ENCODE measurements at places on chromosomes 2 and 18.

DNA sequence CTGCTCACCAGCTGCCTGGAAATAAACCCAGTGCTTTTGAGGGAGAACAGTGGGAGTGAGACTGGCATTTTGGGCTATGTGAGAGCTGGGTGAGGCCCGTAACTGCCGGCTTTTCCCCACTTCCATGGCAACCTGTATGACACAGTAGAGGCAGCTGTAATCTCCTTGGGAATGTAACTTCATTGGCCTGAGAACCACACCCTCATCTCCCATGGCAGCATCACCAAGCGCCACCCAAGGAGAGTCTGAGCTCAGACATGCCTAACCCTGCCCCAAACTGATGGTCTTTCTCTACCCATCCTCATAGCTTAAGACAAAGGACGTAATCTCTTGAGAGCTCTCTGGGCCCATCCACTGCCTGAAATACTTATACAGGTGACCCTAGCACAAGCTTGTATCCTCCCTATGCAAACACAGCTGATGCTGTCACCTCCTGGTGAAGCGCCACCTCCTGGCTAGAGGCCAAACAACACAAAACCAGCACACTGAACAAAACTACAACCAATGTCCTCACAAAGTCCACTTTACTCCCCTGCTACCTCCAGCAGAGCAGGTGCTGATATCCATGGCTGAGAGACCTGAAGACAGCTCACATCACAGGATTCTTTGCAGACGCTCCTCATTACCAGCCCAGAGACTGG lies 763.4 kb upstream of the NRXN1 start:
- DNase-seq = no peak

DNA sequence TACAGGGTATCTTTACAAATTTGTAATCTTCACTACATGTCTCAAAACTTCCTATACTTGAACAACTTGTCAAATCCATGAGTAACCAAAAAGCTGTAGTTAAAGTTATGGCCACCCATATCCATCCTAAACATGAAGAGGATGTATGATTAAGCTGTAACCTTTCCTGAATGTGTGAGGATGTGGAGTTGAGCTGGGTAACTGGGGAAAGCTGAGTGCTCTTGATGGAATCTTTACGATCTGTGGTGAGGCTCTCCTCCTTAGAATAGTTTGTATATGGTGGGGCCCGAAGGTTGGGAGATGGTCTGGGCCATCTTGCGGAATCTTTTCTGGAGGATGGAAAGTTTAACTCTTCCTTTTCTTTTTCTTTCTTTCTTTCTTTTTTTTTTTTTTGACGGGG lies 29.4 kb downstream of the DPP4 start:
- DNase-seq = no peak

DNA sequence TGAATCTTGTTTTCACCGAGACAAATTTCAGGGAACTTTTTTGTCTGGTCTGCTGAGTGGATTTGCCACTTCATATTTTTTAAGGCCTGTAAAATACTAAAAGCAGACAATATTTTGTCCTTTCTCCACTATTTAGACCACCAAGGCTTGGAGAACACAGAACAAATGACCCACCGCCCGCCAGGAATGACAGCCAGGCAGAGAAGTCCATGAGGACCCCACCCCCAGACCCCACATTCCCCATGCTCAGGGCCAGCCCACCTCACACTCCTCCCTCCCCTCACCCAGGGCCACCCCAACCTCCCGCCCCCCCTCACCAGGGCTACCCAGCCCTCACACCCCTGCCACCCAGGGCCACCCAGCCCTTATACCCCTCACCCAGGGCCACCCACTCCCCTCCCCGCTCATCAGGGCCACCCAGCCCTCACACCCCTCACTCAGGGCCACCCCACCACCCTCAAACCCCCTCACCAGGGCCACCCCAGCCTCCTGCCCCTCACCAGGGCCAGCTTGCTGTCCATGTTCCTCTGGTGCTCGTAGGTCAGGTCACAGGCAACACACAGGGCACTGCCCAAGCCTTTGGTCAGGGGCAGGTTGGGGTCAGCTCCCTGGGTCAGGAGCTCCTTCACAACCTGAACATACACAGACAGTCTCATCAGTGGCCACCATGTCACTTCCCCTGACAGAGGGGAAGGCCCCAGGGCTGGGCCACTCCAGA lies 50.6 kb downstream of the ANKMY1 start:
- no peak for DNase-seq

- no peak for DNase-seq
Observed at GRCh38 chr2:36438449-36438977, 82.9 kb downstream of the CRIM1 start.

DNA sequence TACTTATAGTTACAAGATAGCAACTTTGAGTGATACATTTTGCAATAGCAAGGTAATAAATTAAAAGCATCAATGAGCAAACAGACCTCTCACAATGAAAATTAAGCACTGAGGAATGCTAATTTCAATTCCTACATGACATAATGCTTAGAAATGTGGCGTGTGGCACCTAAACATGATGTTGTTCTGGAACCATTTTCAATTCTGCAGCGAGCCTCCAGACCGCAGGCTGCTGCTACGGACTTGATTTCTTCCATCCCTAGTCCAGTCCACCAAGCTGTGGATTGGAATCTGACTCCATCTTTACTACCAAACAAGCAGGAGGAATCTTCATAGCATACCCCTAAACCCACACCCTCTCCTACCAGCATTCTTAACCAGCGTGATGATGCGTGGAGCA lies 58.7 kb upstream of the ZNF397 start:
- DNase-seq = no peak

DNA sequence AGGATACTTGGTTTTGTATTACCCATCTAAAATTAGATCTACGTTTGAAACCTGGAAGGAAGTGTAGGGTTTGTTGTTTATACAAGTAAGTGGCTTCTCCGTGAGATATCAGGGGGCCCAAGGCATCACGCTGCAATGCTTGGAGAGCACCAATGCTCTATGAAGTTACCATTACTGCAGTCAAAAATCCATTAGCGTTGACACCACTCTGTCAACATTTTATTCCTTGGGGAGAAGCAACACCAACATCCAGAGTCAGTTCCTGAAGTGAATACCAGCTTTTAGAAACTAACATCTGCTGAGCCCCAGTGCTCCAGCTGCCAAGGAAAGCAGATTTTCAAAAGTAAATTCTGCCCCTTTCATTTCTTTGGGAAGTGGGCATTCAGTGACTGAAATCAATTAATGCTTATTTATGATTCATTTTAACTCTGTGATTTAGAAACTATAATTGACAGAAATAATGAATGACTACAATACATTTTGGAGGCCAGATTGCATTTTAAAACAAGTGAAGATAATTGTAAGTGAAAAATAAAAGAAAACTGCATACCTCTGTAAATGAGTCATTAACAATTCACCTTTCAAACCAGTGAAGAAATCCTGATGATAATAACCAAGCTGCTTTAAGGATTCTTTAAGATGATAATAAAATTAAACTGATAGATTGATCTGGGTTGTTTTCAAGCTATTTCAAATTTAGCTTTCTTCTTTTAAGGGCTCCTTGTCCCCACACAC lies 30.5 kb downstream of the LRP1B start:
- DNase-seq = no peak

- no peak for DNase-seq
Observed at GRCh38 chr2:207920721-207921120, 104.6 kb downstream of the PLEKHM3 start.

- DNase-seq = no peak
Observed at GRCh38 chr18:45316127-45316526, 299.1 kb upstream of the SLC14A2 start.

- DNase-seq = no peak
Observed at GRCh38 chr18:57352271-57352701, at the start of gene ST8SIA3. TSS of gene ST8SIA3 (plus strand) at chr18:57352557. CDS start at chr18:57352847, 290 bp downstream.

- no peak for DNase-seq
Observed at GRCh38 chr2:239253264-239253663, 147.6 kb downstream of the HDAC4 start.

GRCh38 chr2:210818473-210818872 lies 262.1 kb downstream of the CPS1 start:
- DNase-seq = no peak

DNA sequence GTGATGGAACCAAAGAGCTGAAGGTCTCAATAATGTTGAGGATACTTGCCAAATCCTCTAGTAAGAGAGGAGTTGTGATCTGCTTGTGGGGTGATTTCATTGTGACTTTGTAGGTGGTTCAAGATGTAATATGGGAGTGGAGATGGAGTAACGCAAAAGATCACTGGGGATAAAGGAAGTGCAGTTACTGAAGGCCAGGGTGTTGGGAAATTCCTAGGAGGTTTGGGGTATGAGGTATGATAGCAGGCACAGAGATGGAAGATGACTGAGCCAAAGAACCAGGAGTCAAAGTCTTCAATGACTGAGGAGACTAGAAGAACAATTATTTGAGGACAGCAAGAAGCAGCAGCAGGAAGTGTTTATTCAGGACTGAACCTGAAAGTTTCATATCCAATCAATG lies 222.6 kb downstream of the NCKAP5 start:
- DNase-seq = no peak

DNA sequence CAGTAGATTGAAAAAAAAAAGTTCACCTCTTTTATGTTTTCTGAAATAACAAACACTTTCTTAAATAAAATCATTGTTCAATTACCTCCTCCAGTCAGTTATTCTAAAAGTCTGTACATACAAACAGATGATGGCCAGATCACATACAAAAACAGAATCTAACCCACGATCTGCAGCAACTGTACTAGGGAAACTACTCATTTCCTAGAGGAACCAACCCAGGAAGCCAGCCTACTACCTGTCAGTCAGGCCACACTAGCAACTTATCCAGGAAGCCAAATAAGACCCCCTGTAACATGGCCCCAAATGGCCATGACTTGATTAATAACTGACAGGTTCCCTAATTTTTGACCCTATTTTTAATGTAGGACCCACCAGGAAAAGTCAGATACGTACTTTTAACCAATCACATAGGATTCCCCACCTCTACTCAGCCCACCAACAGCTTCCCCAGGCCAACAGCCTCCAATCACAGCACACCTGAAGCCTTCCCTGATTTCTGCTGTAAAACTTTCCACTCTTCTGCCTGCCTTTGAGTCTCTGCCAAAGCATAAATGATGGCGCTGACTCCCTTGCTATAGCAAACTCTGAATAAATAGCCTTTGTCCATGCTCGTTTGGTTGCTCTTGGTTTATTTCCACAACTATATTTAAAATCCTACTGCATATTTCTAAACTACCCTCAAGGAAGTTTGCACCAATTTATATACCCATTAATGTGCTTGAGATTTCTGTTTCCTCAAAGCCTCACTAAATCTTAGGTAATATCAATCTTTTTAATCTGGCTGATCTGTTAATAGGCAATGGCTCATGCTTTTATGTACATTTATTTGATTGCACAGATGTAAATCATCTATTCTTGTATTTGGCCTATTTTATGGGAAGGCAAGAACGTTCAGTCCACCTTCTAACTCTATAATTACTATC lies 486.4 kb downstream of the FBXO15 start:
- DNase-seq = no peak

DNA sequence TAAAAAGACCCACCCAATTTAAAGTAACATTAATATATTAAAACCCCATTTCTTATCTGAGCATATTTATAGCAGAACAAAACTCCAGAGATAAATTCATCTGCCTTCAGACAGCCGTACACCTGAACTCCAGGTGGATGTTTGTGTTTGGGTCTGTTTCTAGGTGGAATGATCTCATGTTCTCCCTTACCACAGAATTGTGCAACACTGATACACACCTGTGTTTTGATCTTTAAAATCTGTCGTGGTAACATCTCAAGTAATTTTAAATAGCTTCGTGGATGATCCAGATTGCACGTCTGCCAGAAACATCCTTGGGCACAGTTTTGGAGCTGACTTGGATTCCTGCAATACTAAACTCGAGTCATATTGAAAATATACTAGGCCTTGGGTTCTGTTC lies 207.5 kb upstream of the FOSL2 start:
- DNase-seq = no peak

DNA sequence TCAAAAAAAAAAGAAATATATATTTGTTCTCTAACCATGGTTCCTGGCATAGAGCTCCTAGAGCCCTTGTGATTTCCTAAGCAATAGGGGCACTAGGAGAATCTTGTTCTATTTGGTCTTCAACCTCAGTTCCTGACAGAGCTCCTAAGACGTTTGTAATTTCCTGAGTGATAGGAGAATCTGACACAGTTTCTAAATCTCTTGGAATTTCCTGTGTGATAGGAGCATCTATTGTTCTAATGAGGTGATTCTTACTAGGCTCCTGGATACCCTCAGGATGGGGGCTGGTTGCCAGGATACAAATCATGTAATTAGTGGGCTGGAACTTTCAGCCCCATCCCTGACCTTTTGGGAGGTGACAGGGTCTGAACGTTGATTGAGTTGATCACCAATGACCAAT lies 245.8 kb downstream of the ZEB2 start:
- DNase-seq = no peak

DNA sequence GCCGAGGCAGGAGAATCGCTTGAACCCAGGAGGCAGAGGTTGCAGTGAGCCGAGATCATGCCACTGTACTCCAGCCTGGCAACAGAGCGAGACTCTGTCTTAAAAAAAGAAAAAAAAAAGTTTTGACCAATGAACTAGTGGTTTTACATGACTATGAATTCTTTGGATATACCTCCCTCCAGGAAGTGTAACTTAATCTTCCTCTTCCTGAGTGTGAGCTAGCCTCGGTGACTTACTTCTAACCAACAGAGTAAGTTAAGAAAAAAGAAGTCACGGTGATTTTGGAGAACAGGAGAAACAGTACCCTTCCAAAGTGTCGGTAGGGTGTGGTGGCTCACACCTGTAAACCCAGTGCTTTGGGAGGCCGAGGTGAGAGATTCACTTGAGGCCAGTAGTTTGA lies 7.1 kb downstream of the TIA1 start:
- DNase-seq = no peak

GRCh38 chr2:180573951-180574350 lies 406.5 kb upstream of the UBE2E3 start:
- DNase-seq = no peak

- DNase-seq = no peak
Observed at GRCh38 chr2:88828397-88829137, 137.1 kb downstream of the RPIA start.

DNA sequence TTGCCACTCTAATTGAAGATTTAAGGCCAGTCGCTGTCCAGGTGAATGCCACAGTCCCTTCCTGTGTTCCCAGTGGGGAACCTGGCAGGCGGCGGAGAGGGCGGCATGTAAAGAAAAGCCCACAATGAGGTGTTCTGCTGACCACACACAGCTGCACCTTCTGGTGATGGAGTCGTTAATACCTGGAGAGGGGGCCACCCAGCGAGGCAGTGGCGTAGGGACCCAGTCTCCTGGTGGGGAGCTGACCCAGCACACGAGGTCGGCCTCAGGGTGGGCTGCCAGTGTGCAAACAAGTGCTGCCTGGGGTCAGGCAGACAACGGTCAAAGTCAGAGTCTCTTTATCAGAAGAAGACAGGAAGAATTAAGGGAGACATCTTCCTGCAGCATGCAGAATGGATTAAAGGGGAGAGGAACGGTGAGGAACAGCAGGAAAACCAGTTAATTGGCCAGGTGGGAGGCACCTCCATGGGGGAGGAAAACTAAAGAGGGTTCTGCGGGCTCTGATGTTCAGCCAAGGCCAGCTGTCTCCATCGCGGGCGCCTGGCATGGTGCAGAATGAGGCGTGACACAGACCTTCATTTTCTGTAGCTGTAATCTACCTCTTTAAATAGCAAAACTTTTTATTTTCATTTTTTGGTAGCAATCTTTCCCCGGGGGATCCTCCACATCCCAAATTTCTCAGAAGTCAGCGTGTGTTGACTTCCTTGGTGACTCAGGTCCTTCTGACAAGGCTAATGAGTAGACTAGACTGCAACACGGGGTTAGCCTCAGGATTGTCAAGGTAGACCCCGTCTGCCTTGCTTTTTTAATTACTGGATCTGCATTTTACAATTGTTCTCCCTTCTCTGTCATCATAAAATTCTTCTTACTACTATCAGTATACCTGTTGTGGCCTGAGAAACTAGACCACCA lies 78.3 kb downstream of the SMAD7 start:
- no peak for DNase-seq

Data from stimulated activated CD8-positive, alpha-beta memory T cell treated with anti-CD3 and anti-CD28 coated beads, Interleukin-15, amount 100 ng/mL, for 4 hours (primary cell).